Hematopoietic multipotent progenitor cell treated with erythropoietin and hydrocortisone succinate and interleukin-3 and kit ligand, for 8 days (in vitro differentiated cells): ENCODE measurements at places on chromosomes 2 and 18.

DNA sequence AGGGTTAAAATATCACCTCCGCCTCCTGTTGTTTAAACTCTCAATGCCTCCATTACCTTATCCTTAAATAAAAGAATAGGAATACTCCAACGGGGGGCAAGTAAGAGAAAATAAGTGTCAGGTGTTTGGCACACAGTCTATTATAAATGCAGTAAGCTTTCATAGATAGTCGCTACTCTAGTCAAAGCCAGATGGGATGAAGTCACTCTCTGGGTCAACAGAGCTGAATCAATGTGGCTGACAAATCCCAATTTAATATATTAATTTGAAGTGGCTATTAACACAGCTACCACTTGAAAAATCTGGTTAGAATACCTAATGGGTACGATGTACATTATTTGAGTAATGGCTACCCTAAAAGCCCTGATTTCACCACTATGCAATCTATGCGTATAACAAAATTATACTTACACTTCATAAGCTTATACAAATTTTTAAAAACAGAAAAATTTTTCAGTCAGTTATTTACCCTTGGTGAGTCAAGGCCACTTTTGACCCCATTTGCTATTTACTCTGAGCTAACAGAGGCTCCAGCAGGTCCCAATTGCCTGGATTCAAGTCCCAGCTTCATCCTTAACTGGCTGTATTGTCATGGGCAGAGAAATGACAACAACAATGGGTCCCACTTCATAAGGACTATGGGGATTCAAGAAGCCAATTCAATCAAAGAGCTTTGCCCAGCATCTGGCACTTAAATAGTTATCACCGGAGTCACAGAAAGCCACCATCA is 167.5 kb upstream of the PID1 start:
- DNase-seq, result no peak

- DNase-seq, result no peak
Measured at GRCh38 chr2:69933839-69934613, 19.1 kb downstream of the MXD1 start.

GRCh38 chr2:47516360-47517104 is 113.6 kb downstream of the MSH2 start:
- no peak for DNase-seq

- no peak for DNase-seq
Measured at GRCh38 chr2:174939046-174939445, 66.1 kb downstream of the CHN1 start.

DNA sequence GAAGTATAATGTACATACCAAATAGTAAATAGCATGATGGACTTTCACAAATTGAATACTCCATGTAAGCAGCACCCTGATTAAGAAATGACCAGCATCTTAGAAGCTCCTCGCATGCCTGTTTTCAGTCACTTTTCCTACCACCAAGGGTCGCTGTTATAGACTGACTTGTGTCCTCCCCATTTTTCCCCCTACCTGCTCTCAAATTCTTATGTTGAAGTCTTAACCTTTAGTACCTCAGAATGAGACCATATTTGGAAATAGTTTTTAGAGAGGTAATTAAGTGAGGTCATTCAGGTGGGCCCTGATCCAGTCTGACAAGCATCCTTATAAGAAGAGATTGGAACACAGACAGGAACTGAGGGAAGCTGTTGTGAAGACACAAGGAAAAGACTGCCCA is 125.9 kb downstream of the LYPD6 start:
- no peak for DNase-seq

GRCh38 chr2:26846334-26847306 is 1.3 kb upstream of the DPYSL5 start:
- peak; percentile 67 for DNase-seq

GRCh38 chr2:45937990-45938389 is 286.5 kb downstream of the PRKCE start:
- DNase-seq, result no peak

DNA sequence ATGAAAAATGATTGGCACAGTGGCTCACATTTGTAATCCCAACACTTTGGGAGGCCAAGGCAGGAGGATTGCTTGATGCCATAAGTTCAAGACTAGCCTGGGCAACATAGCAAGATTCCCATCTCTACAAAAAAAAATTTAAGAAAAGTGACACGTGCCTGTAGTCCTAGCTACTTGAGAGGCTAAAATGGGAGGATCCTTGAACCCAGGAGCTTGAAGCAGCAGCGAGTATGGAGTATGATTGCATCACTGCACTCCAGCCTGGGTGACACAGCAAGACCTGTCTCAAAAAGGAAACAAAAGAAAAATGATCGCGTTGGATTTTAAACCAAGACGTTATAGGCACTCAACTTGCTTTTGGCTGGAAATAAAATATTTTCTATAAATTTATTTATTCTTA is 37.8 kb upstream of the CREB1 start:
- no peak for DNase-seq

DNA sequence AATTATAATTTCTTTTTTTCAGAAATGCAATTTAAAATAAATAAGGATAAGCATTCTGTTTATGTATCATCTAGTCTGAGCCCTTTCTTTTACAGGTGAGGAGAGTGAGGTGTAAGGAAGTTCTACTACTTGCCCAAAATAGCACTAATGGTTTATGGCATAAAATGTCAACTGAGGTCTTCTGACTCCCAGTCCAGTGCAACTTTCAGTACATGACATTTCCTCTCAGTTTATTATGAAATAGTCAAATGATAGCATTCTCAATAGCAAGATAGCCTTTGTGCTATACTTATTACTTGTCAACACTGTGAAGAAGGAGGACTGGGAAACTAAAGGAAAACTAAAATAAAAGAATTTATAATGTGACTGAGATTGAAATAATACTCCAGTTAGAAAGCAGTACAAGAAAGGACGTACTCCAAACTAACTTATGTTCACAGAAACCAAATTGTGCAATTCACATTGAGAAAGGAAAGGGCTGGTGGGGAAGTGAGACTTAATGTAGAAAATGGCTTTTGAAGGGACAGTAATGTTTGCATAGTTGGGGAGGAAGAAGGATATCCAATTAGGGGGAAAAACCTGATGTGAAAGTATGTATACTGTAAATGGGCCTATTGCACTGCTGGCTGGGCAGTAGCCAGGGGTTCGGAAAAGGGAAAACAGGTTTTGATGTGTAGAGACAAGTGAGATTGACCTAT is 166.7 kb upstream of the ZEB2 start:
- DNase-seq, result no peak

DNA sequence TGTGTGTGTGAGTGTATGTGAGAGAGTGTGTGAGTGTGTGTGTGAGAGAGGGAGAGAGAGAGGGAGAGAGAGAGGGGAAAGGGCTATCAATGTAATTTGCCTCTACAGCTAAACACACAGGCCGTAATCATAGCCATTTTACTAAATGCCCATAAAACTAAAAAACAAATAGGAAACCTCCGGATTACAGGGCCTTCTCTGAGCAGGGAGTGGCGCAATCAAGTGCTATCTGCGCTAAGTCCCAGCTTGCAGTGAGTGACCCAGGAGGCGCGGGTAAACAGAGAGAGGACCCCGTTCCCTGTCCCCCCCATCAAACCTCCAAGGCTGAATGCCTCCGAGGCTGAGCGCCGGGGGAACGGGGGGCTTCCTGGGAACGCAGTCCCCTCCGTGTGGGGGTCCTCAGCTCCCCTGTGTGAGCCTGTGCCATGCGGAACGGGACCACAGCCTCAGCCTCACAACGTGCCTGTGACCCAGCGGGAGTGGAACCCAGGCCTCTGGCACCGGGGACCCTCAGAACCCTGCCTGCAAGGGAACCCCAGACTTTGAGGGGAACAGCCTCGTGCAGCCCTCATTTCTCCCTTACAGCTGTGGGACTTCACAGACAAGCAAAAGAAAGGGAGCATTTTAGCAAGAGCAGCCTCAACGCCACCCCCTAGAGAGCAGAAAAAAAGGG is 54.7 kb upstream of the ID2 start:
- no peak for DNase-seq

DNA sequence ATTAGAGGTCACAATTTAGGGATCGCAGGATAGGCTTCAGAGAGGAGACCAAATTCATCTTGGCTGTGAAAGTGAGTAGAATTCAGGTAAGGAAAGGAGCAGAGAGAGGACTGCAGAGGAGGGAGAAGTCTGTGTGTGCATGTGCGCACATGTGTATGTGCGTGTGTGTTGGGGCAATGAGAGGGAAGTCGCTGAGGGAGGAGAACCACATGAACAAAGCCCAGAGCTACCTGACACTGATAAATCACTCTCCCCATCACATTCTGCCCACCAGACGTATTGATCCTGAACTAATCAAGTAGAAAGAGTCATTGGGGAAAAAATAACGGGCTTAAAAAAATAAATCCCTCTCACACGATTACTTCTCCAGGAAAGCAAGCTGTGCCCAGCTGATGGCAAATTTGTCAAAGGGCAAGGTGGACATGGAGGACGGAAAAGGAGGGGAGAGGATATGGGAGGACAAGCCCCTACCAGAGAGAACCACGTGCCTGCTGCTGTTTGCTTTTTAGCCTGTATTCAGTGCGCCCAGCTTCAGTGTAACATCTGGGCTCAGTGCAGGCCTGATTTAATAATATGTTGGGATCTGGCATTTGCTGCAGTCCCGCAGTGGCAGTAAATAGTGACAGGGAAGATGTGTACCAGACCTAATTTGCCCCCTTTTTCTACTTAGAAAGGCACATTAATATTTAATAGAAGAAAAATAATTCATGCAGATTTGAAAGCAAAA is 307.5 kb downstream of the C1D start:
- no peak for DNase-seq

- DNase-seq, result no peak
Measured at GRCh38 chr2:241925821-241926441, 56.4 kb downstream of the RTP5 start.

DNA sequence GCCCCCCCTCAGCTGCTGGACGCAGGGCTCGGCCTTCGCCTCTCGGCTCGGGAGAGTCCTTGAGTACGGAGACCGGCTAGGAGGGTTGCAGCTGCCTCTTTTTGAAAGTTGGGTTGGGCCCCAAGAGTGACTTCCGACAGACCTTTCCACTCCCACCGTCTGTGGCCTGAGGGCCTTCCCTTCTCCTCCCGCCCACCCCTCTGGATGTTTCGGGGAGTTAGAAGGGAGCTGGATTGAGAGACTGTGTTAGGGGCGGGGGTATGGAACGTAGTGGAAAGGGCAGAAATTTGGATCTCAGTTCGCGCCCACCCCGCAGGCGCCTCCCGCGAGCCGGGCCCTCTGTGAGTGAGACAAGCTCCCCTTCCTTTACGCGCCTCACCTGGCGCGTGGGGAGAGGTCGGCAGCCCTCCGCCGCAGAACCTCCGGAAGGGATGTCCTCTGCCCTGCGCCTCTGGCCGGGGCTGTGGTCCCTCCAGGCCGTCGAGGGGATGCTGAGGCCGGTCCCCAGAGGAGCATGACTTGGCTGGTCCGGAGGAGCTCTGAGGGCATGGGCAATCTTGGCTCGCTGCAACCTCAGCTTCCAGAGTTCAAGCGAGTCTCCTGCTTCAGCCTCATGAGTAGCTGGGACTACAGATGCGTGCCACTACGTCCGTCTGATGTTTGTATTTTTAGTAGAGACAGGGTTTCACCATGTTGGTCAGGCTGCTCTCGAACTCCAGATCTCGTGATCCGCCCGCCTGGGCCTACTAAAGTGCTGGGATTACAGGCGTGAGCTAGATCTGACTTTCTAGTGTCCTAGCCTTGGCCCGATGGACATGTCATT is 15.9 kb downstream of the C2orf74 start:
- DNase-seq, result peak; percentile 43

GRCh38 chr2:9610781-9611548 is 19.8 kb downstream of the YWHAQ start:
- DNase-seq, result no peak

DNA sequence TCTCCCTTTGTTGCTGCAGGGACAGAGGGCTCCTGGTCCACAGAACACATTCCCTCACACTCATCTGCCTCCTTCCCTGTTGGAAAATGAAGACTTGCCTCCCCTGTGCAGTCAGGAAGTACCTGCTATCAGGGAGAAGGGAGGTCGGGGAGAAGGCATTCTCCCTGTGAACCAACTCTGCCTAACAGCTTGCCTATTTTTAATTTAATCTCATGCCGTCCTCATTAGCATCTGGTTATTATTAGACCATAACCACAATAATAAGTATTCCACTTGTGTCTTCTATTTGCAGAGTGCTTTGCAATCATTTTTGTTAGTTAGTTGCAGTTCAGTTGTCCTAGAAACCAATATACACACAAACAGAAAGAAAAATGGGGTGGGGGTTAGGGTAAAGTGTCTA is 232.6 kb upstream of the SKOR2 start:
- no peak for DNase-seq

DNA sequence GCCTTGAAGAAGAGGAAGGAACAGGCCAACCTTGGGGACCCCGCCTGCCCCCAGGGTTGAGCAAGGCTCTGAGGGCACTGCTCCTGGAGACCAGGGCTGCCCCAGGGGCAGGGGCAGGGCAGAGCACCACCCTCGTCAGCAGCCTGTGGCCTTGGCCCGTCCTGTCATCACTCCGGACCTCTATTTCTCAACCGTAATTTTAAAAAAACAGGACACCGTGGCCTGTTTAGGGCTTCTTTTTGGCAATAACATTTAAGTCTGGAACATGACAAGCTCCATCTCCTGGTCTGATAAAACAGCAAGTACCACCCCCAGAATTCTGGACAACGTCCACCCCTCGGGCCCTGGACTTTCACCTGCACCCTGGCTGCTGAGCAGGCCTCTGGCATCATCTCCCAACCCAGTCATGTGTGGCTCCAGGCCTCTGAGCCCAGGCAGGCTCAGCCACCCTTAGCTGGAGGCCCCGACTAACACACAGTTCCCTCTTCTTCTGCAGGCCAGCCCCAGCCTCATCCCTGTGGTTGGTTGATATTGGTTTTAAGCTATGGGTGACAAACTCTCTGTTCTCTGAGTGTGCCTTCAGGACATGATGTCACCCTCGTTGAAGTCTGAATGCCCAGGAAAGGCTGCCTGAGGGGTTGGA is 22.6 kb upstream of the ID2 start:
- DNase-seq, result no peak

DNA sequence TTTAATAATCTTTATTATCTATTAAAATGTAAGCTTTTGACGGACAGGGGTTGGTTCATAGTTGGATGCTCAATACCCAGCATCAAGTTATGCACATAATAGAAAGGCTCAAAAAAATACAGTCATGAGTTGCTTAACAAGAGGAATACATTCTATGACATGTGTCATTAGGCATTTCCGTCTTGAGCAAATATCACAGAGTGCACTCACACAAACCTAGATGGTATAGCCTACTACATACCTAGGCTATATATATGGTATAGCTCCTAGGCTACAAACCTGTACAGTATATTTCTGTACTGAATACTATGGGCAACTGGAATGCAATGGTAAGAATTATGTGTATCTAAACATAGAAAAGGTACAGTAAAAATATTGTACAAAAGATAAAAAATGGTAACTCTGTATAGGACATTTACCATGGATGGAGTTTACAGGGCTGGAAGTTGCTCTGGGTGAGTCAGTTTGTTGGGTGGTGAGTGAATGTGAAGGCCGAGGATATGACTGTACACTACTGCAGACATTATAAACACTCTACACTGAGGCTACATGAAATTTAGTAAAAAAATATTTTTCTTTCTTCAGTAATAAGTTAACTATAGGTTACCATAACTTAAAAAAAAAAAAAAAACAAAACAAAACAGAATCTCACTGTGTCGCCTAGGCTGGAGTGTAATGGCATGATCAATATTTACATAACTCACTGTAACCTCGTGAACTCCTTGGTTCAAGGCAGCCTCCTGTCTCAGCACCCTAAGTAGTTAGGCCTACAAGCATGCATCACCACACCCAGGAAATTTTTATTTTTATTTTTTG is 201.2 kb downstream of the NBAS start:
- no peak for DNase-seq
